ENCODE measurements at places on chromosomes 5 and 9. TPM values are rescaled to one million over a fixed set of nuclear protein-coding genes. Genes with fewer than 3 reads are reported as not detected.

- no peak for DNase-seq
- no peaks in the 10 kb centered on the region for H3K36me3 ChIP-seq
- no peaks in the 10 kb centered on the region for H3K27me3 ChIP-seq
These were observed 615.0 kb upstream of the RIOK2 start for GRCh38 chr5:97797994-97798451.

DNA sequence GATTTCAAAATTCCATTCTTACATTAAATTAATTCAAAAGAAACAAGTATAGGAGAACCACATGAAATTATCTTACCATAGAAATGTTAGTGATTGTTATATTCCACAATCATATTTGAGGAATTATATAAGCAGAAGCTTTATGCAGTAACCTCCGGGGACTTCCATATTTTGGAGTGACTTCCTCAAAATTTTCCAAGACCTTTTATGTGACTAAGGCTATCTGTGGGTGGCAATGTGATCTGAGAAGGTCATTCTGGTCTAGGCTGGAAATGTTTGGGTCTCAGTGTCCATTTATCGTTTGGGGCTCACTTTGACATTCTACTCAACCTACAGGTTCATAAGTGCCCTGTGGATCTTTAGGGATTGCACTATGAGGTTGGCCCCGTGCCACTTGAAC is 776.6 kb downstream of the CDH12 start:
- H3K36me3 ChIP-seq, result no peaks in the 10 kb centered on the region
- no peak overlapping the region for H3K4me3 ChIP-seq
- no peak overlapping the region for H3K27ac ChIP-seq
- no peak for DNase-seq
- H3K27me3 ChIP-seq, result no peaks in the 10 kb centered on the region

DNA sequence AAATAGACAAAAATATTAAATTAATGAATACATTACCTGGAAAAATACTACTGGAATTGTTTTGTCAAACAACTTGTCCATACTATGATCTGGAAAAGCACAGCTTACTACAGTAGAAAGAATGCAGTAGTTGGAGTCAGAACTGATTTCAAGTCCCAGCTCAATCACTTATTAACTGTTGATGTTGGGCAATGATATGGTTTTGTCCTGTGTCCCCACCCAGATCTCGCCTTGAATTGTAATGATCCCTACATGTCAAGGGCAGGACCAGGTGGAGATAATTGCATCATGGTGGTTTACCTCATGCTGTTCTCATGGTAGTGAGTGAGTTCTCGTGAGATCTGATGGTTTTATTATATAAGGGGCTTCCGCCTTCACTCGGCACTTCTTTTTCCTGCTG is 247.5 kb downstream of the CD180 start:
- H3K4me3 ChIP-seq, result no peak overlapping the region
- H3K27me3 ChIP-seq, result no peaks in the 10 kb centered on the region
- no peaks in the 10 kb centered on the region for H3K4me1 ChIP-seq
- DNase-seq, result no peak
- no peak overlapping the region for H3K27ac ChIP-seq

The PTGES gene
- total RNA-seq, result not detected

DNA sequence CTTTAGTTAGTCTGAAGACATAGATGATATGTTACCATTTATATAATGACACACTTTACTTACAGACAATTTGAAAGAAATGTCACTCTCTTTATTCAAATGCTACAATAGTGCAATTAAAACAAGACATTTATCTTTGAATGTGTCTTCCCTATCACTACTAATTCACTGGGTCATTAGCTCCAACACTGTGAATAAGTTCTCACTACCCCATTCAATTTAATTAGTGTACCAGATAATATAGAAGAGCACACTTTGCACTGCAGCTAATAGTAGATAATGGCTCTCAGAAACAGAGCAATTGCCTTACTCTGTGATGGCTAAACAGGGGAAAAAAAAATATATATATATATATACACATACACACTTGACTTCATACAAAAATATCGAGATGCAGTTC is 497.0 kb downstream of the DTWD2 start:
- H3K36me3 ChIP-seq, result no peaks in the 10 kb centered on the region
- no peak overlapping the region for H3K27ac ChIP-seq
- no peaks in the 10 kb centered on the region for H3K4me1 ChIP-seq

DNA sequence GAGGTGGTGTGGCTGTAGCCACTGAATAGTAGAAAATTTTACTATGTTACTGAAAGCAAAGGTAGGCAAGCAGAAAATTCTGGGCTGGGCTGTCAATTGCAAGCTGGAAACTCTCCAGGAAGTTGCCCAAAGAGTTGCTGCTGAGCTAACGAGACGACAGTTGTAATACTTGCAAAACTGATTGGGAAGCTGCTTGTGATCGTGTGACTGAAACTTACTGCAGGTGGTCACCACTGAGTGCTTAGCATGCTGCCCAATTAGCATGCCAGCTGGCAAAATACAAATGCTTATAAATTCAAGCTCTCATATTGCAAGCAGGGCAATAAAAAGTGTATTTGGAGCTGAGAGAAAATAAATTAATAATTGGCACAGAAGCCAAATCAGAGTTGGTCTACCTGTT is 758.5 kb upstream of the EDIL3 start:
- H3K27ac ChIP-seq, result no peak overlapping the region
- H3K27me3 ChIP-seq, result no peaks in the 10 kb centered on the region
- no peaks in the 10 kb centered on the region for H3K4me1 ChIP-seq
- H3K36me3 ChIP-seq, result no peaks in the 10 kb centered on the region
- H3K4me3 ChIP-seq, result no peak overlapping the region
- no peak for DNase-seq
